ENCODE measurements at places on chromosomes 12 and 14.

DNA sequence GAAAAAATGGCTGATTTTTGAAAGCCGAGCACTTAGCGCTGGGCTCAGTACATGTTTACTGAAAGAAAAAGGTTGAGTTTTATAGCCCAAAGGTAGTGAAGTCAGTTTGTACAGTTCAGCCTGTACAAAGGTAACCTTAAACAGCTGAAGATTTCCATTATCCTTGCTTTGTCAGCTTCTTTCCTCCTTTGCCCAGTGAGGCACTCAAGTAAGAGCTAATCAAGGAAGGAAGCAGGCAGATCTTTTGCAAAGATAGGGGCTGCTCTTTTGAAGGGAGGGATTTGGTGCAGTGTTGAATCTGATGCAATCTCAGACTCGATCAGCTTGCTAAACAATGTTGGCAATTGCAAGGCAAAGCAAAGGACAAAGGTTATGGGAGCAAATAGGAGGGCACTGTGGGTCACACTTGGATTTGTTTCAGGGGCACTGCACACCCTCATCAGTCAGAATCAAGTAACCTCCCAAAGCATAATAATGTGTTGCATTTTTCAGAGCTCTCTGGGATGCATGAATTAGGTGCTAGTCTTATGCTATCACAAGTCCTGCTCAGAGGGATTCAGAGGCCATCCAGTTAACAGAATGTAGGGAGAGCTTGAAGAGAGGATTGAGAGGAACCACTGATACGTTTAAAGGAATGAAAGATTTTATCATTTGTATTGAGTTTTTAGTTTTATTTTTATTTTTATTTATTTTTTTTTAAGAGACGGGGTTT lies 44.4 kb downstream of the ANO6 start:
- no peak for DNase-seq

GRCh38 chr12:87092421-87092820 lies 836.2 kb upstream of the MGAT4C start:
- no peak for DNase-seq

- DNase-seq, result no peak
These were observed 23.9 kb downstream of the NCKAP1L start for GRCh38 chr12:54521293-54522060.

- peak; percentile 44 for DNase-seq
These were observed 10.6 kb upstream of the TBPL2 start for GRCh38 chr14:55450987-55451386.

DNA sequence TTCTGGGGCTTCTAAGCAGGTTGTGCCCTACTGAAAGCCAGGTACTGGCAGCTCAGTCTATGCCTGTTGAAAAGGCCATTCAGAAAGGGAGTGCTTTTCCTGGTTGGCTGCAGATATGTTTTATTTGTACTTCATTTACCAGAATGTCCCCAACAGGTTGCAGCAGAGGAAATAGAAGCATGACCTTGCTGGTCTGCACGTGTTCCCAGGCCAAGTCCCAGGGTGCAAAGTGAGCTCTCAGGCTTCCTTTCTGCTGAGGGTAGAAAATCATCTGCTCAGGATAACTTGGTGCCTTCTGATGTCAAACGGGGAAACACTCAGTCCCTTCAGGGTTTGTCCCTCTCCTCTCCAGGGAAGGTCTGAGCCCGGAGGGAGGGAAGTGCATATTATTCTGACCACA lies 356.4 kb downstream of the BCL11B start:
- no peak for DNase-seq

DNA sequence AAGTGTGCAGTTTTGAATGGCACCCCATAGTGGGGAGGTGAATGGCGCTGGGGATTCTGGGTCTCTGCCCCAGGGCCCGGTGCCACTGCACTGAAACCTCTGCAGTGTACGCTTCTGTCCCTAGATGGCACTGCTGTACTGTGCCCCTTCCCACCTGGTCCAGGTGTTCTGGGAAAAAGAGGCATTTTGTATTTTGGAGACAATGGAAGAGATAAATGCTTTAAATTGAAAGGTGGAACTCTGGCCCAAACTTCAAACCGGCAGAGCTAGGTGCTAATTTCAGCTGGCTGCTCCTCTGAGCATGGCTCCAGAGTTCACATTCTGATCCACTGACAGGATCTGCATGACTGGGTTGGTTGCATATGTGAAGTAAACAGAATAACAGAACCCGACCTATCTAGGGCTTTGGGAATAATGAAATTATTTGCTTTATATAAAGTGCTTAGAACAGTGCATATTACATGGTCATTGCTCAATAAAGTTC lies 52.2 kb downstream of the KRT80 start:
- DNase-seq, result no peak

- DNase-seq, result peak; percentile 71
These were observed 13.1 kb upstream of the CHD4 start for GRCh38 chr12:6620137-6620884.

DNA sequence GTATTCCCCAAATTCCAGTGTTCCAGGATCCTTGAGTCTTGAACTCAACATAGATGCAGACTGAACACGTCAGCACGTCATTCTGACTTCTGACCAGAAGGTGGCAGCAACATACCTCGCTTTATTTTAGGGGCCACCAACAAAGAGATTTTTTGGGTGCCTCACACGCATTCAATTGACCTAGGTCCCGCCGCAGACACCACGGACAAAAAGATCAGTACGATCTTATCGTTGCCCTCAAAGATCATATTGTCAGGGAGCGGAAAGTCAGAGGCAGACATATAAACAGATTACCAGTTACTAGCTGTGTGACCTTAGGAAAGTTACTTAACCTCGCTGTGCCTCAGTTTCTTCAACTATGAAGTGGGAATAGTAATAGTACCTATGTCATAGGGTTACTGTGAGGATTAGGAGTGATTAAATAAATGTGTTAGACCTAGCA lies 6.5 kb upstream of the PRPH start:
- peak; percentile 55 for DNase-seq

GRCh38 chr12:120822832-120823503 lies 81.2 kb downstream of the SPPL3 start:
- DNase-seq, result no peak

DNA sequence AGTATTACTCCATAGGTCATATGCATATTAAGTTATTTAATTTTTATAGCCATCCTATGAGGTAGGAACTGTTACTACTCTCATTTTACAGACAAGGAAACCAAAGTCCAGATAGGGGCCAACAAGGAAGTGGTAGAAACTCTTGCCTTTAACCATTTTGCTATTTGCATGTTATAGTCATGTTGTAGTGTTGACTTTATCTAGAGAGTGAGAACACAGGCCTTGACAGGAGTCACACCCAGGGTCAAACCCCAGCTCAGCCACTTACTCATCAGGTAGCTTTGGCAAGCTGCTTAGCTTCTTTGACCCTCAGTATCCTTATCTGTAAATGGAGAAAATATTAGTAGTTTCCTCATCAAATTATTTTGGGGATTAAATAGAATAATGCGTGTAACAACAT lies 156.2 kb downstream of the CAND1 start:
- DNase-seq, result no peak

GRCh38 chr14:73696466-73697400 lies 17.5 kb downstream of the PNMA1 start:
- DNase-seq, result peak; percentile 79

- DNase-seq, result no peak
These were observed 38.8 kb downstream of the NOPCHAP1 start for GRCh38 chr12:105024928-105025327.

- DNase-seq, result no peak
These were observed 23.6 kb upstream of the UTP20 start for GRCh38 chr12:101256266-101256665.

GRCh38 chr14:99035268-99035667 lies 236.7 kb downstream of the BCL11B start:
- DNase-seq, result peak; percentile 77

DNA sequence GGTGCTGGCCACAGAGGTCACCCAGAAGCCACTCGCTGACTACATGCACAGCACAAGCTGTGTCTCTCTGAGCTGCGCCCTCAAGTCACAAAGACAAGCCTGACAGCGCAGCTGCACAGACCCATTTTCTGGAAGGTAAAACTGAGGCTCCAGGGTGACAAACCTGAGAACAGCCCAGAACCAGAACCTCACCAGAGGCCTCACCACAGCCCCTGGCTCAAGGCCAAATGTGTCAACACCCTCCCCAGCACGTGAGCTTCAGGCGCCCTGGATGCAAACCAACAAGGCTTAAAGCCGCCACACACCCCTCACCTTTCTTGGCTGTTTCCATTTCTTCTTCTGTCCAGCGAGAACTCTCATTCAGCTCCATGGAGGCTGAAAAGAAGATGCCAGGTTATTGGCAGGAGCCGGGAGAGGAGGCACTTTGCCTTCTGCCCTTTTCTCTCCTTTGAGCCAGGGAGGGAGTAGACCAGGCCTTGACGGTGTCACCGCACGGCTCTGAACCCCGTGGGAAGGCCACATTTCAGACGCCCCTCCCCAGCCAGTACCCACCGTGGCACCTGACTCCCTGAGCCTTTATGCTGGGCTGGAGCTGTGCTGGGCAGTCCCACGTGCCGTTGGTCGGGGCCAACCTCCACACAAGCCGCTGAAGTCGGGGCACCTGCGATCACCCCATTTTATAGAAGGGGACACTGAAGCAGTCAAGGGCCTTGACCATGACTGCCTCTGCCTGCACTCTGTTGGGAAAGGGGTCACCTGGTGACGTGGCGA lies 103.1 kb downstream of the RFLNA start:
- no peak for DNase-seq

DNA sequence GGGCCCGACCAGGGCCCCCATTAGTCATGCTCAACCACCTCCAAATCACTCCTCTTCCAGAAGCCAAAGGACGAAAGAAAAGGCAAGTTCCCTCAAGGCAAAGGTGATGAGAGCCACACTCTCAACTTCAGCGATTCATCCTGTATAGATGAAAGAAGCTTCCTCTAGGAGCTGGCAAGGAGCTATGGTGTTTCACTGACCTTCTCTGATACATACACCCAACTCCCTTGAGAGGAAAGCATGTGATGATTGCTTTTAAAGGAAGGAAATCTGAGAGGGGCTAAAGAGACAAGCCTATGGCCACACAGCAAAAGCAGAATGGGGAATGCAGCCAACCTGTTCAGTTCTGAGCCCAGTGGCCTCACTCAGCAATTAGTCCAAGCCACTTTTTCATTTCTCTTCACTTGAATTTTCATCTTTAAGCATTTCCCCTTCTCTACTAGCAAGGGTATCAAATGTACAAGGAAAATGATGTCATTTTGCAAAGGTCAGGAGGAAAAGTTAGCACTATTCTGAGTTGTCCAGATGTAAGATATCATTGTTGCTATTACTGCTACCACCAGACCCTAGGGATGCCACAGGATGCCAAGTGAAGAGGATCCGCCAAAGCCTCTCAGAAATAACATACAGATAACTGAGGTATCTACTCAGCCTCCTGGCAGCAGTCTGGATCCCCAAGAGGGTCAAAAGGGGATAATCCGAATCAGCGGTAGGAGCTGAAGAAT lies 82.5 kb downstream of the MAP3K9 start:
- no peak for DNase-seq

GRCh38 chr12:112967858-112968257 lies 10.5 kb upstream of the OAS2 start:
- DNase-seq, result no peak

GRCh38 chr12:85004204-85004603 lies 31.9 kb downstream of the TSPAN19 start:
- no peak for DNase-seq

DNA sequence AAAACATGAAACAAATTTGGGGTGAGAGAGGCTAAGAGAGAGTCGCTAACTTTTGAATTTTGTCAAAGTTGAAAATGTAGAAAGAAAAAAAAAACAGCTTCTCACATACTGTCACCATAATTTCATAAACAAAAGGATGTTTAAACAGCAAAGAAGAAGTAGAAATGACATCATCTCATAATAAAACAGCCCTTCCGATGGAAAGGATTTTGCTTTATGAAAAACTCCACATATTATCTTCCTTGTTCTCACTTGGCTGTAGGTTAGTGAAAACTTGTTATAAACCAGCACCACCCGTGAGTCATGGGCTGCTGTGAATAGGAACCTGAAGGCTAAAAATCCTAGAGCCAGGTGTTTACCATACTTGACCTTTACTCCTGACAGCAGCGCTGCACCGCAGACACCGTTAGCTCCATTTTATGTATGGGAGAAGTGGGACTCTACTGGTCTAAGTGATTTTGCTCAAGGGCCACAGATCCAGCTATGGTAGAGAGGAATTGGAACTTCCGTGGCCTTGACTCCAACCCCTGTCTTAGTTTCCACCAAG lies 63.0 kb upstream of the VRK1 start:
- DNase-seq, result no peak

DNA sequence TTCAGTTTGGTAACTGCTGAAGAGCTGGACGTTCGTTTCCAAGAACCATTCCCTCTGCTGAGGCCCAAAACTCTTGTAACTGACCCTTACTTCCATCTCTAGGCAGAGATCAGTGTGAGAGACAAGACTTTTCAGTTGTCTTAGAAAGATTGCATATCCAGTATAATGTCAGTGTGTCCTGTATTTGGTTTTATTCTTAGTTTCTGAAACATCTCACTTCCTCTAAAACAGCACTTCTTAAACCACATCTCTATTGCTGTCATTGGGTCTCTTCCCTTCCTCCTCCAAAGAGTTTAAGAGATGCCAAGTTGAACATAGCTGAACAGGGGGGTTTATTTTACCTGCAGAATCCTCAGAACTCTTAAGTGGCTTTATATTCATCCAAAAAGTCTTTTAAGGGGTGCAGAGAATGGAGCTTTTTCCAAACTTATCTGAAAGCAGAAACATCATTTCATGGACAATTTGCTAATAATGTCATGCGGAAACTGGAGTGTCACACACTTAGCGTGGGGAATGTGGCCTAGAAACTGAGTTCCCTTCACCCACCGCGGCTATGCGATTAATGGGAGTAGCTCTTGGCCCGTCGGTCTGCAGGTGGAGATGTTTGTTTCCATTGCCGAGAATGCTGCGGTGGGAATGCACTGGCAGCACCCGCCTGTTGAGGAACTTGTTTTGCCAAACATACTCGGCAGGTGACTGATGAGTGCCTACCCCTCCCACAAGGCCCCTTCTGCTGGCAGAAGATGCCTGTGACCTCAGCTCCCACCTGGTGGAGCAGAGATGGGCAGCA lies 148.2 kb downstream of the ADGRD1 start:
- DNase-seq, result peak; percentile 63

DNA sequence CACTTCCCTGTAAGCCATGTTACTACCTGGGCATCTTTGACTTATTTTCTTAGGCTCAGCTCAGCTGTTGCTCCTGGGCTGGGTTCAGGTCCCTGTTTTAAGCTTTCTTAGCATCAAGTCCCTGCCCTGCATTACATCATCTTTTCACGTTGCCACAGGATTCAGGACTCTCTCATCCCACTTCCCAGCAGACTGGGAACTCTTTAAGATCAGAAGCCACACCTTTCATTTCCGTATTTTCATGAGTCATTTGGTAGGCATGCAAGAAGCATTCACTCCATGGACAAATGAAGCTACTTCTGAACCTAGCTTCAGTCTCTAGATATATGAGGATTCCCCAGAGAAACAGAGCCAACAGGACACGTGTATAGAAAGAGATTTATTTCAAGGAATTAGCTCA lies 726.8 kb downstream of the VRK1 start:
- no peak for DNase-seq

DNA sequence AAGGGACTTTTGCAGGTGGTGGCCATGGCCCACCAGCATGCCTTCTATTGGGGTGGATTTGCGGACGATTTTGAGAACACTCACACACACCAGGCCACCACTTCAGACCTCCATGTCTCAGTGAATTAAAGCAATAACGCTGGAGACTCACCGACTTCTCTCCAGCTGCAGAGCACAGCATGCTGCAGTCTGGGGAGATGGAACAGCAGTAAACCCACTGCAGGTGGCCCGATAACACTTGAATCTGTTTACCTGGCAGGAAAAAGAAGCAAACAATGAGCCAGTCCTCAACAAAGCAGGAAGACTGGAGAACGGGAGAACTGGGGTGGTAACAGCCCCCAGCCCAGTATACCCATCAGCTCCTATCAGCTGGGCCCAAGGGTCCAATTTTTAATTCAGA lies 21.6 kb downstream of the RFC5 start:
- DNase-seq, result no peak
